ENCODE measurements at places on chromosomes 7 and 10.

- no peak for ATAC-seq
Observed at GRCh38 chr7:41832941-41833340, 130.1 kb upstream of the INHBA start.

DNA sequence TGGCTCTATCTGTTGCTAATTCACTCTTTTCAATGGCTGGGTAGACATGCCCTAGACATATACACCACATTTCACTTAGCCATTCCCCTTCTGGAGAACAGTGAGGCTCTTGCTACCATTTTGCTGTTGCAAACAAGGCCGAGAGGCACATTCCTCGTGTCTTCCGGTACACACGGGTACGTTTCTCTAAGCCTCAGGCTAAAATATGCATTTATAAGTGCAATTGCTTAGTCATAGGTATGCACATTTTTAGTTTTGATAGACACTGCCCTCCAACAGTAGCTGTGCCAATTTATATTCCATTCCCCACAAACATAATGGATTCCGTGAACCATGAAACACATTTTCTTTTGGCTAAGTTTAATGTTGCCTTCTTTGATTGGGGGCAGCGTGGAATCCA, 13.2 kb downstream of the CHAT start:
- no peak for ATAC-seq

DNA sequence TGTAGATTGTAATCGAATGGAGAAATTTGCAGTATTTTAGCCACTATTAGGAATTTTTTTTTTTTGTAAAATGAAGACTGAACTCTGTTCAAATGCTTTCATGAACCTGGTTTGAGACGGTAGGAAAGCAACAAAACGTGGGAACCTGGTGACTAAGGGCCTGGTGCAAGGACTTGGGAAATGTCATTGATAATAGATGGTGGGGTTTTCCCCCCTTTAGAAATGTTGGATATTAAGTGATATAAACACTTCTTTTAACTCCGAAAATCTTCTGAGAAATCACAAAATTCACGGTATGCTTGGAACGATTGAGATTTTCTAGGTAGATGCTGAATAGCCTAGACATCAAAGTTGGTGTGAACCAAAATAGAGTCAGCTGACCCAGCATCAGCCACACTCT, 6.4 kb downstream of the IFIT2 start:
- ATAC-seq = no peak

DNA sequence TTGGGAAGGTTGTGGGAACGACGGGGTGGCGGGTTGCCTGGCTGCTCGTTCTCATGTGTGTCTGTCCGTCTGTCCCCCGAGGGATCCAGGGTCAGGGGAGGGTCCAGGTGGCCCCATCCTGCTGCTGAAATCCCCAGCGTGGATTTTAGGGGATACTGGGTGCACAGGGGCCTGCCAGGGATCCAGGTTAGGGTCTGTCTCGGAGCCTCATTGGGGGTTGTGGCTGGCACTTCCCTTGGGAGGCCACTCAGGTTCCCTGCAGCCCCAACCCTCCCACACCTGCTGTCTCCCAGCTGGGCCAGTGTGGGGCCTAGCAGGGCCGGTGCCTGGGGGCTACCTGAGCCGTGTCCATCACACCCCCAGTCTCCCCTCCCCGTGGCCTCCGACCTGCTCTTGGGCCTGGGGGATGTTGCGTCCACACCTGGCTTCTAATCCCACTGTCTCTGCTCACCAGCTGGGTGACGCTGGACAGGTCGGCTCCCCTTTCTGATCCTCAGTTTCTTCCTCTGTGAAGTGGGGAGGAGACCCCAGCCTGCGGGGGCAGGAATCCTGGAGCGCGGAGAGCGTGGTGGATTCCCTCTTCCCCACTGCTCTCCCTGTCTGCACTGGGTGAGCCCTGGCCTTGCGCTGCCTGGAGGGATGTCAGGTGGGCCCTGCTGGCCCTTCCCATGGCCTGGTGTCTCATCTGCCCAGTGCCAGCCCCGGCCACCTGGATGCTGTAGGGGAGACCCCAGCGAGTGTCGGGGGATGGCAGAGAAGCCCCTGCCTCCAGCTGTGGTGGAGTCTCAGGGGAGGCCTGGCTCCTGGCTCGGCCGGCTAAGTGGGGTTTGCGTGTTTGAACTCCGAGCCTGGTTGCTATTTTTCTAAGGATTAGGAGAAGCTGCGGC, 81.6 kb downstream of the UNCX start:
- no peak for ATAC-seq

GRCh38 chr7:80659120-80660055, 20.9 kb downstream of the CD36 start:
- ATAC-seq = no peak

DNA sequence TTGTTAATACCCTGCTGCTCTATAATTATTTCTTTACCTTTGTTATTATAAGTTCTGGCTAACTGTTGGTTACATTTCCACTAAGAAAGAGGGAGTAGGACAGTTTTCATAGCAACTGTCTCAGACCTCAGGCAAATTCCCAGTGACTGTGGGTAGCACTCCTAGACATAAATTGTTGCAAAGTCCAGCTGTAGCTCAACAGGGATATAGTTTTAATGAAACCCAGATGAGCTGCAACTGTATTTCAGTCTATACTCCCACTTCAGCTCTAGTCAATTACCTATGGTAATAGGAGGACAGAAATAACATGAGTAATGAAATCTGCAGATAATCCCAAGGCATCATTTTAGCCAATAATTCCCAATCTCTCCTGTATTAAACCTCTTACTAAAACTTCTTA, 103.0 kb upstream of the SEMA3A start:
- no peak for ATAC-seq

DNA sequence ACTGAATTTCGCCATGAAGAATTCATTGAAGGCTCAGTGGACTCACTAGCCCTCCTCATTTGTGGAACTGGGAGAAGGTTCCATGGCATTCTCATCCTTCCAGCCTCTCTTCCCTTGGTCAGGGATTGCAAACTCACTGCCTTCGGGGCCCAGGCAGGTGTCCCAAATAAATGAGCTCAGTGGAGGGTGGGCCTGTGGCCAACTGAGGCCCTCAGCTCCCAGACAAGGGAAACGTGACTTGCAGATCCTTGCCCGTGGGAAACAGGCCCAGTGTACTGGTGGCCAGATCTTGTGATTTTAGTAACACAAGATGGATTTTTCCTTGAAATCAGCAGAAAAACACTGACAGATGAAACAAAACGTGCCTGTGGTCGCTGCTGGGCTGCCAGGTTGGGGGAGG, 168.7 kb upstream of the CTBP2 start:
- no peak for ATAC-seq

GRCh38 chr10:131911451-131911850, 10.6 kb downstream of the PPP2R2D start:
- ATAC-seq = peak; percentile 43

- no peak for ATAC-seq
Observed at GRCh38 chr7:27553273-27553672, 109.4 kb downstream of the HIBADH start.

- ATAC-seq = no peak
Observed at GRCh38 chr10:123521556-123521955, 144.6 kb upstream of the GPR26 start.

DNA sequence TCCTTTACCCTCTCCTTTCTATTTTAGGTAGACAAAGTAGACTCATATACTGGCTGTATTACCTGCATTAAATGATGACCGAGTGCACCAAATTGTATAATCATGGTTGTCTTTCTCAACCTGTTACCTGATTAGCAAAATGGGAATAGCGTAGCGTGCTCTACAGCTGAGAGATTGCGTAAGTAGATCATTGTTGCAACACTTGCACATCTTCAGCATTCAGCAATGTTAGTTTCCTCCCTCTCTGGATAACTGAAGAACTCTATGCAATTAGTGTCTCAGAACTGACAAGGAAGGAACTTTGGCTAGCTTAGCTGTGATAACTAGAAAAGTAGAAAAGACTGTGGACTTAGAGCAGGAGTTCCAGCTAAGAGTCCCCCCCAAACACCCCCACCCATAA, 787.4 kb downstream of the PHTF2 start:
- ATAC-seq = no peak

- ATAC-seq = no peak
Observed at GRCh38 chr10:119896937-119897770, 4.6 kb downstream of the SEC23IP start.

DNA sequence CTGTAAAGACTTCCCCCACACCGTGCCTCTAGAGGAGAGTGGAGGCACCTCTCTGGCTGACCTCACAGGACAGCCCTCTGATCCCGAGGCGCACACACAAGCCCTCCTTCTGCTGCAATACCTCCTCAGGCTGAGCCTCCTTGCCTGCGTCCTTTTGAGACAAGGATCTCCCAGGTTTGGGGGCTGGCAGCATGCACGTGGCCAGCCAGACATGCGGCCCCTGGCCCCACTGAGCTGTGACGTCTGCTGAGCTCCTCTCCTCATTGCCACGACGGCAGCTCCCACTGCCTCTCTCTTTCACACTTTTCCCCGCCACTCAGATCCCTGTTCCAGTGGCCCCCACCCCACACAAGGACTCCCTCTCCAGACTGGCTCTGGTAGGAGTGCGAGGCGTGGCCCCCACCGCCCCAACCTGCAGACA, 12.2 kb upstream of the DNAAF5 start:
- ATAC-seq = no peak

DNA sequence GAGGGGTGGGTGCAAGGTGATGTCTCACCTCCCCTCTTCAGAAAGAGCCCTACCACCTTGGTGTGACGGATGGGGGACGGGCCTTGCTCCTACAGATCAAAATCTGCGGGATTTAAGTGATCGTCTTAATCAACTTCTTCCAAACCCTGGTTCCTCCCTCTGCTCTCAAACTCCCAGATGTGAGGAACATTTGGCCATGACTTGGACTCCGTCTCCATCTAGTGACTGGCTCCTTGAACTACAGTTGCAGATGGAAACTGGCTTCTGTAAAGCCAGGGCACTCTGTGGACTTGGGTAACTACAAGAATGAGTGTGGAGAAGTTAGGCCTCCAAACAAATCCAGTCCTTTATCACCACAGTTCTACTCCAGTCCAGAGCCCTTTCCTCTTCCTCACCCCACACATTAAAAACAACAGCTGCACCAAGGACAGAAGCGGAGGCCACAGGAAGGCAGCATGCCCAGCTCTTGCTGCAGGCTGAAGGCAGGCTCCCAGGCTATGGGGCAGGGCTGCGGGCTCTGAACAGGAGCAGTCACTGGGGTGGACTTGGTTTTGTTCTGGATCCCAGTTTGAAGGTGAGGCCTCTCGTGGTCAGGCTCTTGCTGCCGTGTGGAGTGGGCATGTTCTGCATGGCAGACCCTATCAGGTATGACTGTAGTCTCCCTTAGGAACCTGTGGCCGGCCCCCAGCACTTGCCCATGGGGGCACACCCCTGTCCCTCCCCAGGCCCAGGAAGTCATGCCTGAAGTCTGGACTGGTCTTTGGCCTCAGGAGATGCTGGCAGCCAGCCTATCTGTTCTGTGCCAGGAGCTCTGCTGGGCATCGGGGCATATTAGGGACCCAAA, 79.4 kb downstream of the VWC2 start:
- peak; percentile 33 for ATAC-seq

DNA sequence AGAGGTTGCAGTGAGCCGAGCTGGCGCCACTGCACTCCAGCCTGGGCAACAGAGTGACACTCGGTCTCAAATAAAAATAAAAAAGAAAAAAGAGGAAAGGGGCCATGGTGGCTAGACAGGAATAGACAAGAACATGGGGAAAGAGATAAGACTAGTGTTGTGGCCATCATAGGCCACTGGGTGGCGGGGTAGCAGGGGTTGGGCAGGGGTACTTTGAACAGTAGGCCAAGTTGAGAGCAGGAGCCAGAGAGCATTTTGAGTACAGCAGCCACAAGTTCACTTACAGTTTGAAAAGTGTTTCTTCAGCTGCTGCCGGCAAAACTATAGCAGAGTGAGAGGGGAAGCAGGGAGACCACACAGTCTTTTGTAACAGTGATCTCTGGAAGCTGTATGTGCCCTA, 656.0 kb downstream of the CNTNAP2 start:
- ATAC-seq = no peak

- no peak for ATAC-seq
Observed at GRCh38 chr7:18064242-18064838, 36.7 kb upstream of the PRPS1L1 start.

DNA sequence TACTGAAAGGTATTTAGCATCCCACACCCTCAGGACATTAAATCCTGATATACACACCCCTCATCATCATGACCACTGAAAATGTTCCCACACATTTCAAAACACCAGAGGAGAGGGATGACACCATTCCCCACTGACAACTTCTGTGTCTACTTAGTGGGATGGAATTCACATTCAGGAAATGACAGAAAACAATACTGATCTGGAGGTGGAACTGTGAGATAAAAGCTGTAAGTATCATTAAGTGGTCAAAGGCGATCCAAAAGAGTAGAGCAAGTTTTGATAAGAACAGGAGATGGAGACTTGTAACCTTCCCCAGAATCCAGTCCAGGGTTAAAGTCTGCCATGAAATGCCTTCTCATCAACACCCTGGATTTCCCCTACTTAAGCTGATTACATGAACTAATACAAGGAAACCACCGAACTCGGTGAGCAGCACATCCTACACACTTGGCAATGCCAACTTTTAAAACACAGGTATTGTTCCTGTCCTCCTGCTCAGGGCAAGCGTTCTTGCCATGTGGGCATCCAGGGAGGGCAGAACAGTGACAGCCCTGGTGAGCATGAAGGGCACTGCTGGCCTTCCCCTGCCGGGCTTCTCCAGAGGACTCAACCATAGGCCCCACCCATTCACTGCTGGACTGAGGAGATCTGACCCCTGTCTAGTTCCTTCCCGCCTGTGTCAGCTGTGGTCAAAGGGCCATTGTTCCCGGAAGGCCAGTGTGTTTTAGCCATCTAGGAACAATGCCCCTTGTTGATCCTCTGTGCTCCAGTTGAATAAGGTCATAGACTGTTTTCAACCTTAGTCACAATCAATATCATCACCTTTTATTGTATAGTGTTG, 85.0 kb downstream of the SGMS1 start:
- ATAC-seq = peak; percentile 43

GRCh38 chr10:73998929-73999691, 1.2 kb downstream of the VCL start:
- peak; percentile 45 for ATAC-seq

GRCh38 chr10:132366499-132366898, 30.5 kb upstream of the PWWP2B start:
- no peak for ATAC-seq

DNA sequence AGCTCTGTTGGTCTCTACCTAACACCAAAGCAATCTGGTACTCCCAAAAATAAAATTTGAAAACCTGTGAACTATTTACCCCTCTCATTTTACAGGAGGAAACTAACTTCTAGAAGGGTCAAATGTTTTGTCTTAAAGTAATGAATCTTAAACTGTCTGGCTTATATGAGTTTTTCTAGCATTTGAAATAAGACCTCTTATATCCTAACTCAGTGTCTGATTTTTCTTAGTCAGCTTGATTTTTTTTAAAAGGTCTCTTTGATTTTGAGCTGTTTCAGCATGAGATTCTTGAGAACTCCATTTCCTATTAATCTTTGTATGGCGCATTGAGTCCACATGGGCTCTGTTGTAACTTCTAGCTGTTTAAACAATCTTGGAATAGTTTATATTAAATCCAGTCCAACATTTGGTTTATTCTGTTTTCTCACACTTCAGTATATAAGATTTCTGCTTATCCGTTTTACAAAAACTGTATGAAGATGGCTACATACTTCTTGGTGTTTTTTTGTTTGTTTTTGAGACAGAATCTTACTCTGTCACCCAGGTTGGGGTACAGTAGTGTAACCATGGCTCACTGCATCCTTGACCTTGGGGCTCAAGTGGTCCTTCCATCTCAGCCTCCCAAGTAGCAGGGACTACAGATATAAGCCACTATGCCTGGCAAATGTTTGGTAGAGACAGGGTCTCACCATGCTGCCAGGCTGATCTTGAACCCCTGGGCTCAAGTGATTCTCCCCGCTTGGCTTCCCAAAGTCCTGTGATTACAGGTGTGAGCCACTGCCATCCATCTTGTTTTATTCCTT, 91.1 kb downstream of the PPP1R9A start:
- ATAC-seq = no peak

GRCh38 chr10:29394321-29394932, 105.6 kb downstream of the LYZL1 start:
- no peak for ATAC-seq

GRCh38 chr7:77157446-77157845, 35.0 kb downstream of the CCDC146 start:
- peak; percentile 46 for ATAC-seq
